DMS53 (cell line): ENCODE measurements at places on chromosomes 12 and 14.

DNA sequence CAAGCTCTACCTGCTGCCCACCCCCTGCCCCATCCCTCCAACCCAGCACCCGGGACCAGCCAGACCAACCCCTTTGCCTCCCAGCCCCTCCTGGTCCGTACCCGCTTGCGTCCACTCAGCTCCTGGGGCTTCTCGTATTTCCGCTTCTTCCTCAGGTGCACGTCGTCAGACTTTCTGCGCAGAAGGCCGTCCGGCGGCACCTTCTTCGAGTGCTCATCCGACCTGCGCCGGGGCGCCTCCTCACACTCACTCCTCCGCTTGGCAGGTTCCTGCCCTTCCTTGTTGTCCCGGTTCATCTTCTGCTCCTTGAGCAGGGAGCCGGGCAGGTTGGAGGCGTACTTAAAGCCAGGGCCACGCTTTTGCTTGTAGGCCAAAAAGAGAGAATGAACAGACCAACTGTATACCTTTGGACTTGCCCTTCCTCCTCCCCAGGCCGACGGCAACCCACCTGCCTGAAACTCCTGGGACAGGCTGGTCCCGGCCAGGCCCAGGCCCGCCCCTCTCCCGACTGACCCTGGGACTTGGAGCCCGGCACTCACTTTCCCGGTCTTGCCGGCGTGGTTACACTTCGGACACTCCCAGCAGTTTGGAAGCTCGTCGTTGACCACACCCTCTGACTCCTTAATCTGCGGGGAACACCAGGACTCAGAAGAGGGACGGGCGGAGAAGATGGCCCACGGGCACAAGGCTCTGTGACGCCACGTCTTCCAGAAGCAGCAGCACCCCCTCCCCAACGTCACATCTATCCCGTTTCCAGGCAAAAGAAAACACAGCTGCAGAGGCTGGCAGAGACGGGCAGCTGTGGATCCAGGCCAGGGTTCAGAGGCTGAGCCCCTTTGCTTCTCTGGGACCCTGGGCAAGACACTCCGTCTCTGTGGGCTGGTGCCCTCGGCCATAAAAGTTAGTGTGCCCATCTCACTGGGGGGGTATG, 44.3 kb downstream of the RNF34 start:
- no peak for DNase-seq

GRCh38 chr12:12891080-12891880, at the start of gene GPRC5A:
Gene GPRC5A, plus strand, starts transcription at chr12:12891562. Its CDS starts 16,688 bp downstream, at chr12:12908250.
- peak; percentile 87 for DNase-seq

DNA sequence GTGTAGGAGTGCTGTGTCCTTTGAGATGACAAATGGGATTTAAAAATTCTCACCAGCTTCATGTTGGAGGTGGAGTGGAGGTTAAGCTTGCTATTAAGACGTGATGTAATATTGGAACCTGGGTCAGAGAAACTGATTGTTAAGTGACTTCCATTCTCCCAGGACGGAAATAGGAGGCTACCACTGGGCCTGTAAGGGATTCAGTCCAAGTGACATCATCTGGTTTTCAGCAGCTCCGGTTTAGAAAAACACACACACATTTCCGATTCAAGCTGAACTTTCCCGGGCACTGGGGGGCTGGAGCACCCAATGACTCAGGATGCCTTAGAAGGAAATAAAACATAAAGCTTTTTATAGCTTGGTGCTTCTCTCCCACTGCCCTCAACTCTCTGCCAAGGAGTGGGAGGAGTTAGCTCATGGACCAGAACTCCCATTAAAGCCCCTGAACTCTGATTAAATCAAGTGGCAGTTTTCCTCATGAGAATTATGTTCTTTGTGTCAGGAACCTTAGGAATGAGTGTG, 12.4 kb downstream of the CALM1 start:
- DNase-seq, result peak; percentile 21

GRCh38 chr12:55653031-55653430, 16.3 kb downstream of the OR10P1 start:
- no peak for DNase-seq

DNA sequence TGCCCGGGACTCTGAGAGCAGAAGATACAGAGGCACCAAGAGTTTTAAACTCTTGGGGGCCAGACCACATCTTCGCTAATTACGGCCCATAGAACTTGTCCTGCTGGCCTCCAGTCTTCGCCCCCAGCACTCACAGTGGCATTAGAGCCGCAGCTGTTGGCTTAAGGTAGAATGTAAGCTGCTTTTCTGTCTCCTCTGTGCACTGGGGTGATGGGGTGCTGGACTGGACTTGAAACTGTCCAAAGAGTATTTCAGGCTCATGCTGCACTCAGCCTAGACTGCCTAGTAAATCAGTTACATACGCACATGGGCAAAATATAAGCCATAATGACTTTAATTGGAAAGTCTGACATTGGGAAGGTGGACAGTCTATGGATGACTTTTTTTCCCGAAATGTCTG, 29.0 kb downstream of the YY1 start:
- no peak for DNase-seq

GRCh38 chr14:102722646-102723045, 54.6 kb upstream of the TRAF3 start:
- no peak for DNase-seq

DNA sequence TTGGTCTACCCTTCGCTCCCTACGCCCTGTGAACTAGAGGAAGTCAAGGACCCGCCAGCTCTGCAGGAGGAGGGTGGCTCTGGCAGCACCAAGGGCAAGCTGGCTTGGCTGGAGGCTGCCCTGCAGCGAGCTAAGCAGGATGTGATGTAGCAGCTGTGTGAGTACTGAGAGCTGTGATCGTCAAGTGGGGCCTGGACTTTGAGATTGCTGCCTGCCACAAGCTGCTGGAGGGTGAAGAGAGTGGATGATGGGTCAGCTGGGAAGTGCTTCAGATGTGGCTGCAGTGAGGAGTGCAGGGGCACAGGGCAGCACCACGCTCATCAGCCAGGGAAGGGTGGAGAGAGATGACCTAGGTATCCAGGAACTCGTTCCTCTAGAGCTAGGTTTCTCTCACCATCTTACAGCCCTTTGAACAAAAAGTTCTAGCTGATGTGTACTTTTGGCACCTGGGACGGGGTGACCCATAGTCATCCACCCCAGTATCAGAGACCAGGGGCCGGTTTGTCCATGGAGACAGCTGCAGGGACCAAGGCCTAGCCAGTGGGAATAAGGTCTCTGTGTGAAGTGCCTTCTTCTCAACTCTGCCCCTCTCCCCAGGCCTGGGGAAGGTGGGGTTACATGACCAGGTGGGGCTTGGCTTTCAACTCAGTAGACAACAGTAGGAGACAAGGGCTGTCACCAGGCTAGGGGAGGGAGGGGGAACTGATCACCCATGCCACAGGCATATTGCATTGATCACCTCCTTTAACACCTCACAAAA, 3.2 kb downstream of the KRT86 start:
- DNase-seq, result peak; percentile 93

DNA sequence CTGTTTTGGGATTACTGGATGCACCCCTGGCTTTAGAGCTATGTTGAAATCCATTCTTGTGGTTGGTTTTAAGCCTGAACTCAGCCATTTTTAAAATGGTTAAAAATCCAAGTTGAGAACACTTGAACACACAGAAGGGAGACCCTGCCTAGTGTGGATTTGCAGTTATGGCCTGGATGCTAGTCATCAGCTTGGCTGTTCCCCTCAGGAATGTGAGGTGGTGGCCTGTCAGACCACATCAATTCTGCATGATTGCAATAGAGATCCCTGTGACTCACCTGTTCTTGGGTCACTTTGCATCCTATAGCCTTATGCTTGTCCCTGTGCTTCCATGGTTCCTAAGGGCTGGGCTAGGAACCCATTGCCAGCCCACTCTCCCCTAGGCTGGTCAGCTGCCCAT, 454.1 kb downstream of the ATP23 start:
- no peak for DNase-seq

GRCh38 chr12:5379749-5380496, 52.0 kb upstream of the NTF3 start:
- DNase-seq, result peak; percentile 93

GRCh38 chr14:97328743-97329142, 531.6 kb downstream of the VRK1 start:
- no peak for DNase-seq

- DNase-seq, result no peak
Observed at GRCh38 chr12:1353451-1353850, 240.9 kb downstream of the FBXL14 start.

DNA sequence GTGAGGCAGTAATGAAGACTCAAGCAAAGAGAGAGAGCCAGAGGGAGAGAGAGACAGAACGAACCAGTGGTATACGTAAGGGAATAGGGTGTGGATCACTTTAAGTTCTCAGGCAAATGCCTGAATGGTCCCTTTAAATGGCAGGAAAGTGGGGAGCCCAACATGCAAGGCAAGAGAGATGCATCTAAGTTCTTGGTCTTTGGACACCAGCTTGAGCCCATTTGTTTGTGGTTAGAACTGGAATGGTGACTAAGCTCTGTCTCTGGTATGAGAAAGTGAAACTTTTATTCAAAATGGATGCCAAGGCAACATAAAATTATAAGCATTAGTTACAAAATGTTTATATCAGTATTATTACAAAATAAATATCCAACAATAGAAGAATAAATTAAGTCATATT, 192.2 kb upstream of the ALG10 start:
- no peak for DNase-seq

DNA sequence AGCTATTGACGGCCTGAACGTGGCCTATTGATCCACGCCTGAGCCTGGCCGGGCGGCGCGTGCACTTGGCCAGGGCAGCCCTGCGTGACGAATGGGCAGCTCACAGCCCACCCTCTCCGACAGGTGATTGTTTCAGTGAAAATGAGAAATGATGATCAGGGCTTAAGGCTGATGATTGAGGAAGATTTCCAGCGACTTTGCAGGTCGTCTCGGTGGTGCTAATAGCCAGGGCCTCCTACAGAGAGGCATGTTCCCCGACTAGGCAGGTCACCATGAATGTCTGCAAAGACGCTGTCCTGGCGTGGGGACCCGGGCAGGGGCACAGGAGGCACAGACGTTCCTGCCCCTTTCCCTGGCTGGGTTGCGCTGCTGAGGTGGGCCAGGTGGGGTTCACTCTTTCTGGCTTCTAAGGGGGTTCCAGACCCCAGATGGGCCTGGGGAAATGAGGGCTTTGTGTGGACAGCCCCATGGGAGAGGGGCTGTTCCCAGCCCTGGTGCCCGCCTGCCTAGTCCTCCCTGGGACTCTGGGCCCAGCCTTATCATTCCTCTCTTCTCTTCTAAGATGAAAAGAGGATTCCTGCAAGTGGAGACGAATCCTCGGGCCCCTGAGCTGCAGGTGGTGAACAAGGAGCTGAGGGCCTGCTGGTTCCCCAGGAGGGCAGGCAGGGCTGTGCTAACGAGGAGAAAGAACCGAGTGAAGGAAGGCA, 157.4 kb downstream of the KIF26A start:
- DNase-seq, result no peak

- DNase-seq, result no peak
Observed at GRCh38 chr12:100120355-100120754, 22.3 kb downstream of the BLTP3B start.

- no peak for DNase-seq
Observed at GRCh38 chr12:120820884-120821510, 83.2 kb downstream of the SPPL3 start.

DNA sequence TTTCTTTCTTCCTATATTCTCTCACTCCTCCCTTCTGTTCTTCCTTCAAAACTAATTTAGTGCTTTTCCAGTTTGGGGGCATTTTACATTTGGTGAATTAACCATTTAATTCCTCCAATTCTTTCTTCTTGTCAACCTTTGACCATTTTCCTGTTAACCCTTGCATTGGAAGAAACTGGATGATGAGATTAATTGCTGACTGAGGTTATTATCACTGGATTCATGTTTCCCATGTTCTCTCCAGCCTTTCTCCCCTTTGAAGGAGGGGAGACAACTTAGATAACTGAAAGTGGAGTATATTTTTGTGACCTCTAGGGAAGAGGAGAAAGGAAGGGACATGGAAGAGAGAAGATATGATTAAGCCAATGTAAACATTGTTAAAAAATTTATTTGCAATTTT, 70.5 kb downstream of the SLCO1A2 start:
- no peak for DNase-seq

DNA sequence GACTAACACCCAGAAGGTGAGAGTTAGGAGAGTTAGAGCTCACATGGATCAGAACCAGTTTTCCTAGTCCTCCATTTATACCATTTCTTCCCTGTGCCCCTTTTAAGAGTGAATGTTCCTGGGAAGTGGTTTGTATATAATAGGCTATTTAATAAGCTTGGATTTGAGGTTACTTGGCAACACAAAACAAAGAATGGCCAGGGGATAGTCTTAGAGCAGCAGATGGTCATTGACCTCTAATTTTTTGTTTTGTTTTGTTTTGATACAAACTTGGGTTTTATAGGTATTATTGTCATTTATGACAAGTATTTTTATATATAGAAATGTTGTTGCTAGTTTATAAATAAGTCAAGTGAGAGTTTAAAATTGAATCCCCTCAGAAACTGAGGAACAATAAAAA, 35.8 kb downstream of the VEZT start:
- DNase-seq, result peak; percentile 20
